Kidney (tissue), 22 donors: ENCODE measurements at places on chromosomes 11 and 22. TPM values are rescaled to one million over a fixed set of nuclear protein-coding genes. Genes with fewer than 3 reads are reported as not detected.

GRCh38 chr11:114068327-114068726 is 8.8 kb downstream of the ZBTB16 start:
- DNase-seq, result no peak

DNA sequence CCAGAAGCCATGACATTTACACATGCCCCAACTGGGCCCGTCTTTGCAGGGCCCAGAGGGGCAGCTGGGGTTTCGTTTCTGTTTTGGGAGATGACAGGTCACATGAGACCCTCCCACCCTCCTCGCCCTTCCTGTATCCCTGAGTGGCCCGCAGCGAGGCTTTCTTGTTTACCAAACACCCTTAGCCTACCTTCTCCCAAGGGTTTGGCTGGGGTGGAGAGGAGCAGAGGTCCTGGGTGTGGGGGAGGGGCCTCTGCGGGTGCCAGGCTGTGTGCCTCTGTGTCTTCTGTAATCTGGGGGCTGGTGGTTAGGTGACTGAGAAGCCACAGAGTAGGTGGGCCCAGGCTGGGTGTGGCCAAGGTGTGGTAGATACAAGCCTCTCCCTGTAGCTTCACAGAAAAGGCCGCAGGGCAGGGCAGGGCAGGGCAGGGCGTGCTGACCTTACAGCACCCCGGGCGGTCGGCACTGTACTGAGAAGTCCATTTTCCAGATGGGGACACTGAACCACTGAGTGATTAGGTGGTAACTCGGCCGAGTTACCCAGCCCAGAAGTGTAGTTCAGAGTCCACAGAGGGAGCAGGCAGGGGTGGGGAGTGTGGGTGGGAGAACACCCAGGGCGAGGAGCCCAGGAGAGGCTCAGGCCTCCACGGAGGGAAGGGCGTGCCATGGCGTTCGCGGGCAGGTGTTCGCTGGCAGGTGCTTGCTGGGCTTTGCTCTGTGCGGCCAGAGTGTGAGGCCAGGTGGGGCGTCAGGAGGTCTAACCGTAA is 8.7 kb downstream of the PRR5 start:
- no peak for DNase-seq

DNA sequence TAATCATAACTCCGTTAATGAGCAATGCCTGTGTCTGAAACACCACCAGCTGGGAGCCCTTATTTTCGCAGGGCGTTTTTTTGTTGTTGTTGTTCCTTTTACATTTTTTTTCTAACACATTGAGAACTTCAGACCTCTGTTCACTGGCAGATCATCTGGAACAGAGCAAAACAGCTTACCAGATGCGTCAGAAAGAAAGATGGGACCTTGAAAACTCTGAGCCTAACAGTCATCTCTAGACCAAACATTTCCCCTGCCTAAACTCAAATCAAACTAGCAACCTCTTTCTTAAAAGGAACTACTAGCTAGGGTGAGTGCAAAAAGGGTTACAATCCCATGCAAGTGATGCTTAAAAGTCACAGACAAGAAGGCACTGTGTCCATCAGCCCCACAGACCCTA is 93.2 kb downstream of the PLEKHA7 start:
- DNase-seq, result no peak

CXCR5 gene
- total RNA-seq, result 1.1 TPM

ANKK1 gene
- total RNA-seq, result 0.60 TPM

CDC42BPG gene
- 20.7 TPM for total RNA-seq

DNA sequence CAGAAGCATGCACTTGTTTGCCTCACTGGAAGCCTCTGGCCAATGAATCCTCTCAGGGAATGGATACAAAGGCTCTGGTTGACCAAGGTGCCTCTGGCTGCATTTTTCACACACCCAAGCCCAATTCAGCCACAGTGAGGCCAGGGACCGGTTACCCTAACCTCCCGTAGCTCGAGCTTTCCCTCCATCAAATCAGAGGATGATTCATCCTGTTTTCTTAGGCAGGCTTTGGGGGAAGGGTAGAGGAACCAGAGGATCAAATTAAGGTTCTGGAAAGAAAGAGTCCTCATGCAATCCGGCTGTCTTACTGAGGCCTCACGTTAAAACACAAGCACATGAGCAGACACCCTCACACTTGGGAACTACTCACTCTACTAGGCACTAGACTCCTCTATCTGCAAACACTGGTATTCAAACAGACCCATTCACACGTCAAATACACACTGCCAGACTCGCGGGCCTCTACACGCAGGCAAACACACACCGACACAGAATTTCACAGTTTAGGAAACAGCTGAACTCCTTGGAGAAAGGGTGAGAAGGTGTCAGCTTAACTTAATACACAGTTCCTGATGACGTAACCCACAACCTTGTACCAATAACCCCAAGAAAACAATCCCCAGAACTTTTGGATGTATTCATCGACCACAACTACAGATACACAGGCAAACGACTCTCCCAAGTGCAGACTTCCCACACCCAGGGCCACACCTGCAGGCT is 12.4 kb downstream of the NRXN2 start:
- no peak for DNase-seq

GRCh38 chr11:10670099-10670498 is 23.5 kb downstream of the IRAG1 start:
- no peak for DNase-seq

DNA sequence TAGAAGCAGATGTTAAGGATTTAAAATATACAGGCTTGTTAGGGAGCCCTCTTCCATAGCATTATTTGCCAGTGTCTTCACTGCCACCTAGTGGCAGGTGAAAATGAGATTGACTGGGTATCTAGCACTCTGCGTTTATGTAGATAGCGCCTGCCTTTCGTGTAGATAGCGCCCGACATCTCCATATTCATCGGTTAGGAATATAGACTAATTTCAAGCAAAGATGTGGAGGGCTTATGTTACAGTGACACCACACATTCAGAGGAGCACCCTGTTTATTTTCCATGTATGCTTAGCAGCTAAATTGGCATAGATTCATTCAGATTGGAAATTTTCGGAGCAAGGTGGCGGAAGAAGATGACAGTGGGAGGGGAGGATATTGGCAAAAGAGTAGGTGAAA is 72.0 kb downstream of the SLC5A12 start:
- DNase-seq, result peak; percentile 54

DNA sequence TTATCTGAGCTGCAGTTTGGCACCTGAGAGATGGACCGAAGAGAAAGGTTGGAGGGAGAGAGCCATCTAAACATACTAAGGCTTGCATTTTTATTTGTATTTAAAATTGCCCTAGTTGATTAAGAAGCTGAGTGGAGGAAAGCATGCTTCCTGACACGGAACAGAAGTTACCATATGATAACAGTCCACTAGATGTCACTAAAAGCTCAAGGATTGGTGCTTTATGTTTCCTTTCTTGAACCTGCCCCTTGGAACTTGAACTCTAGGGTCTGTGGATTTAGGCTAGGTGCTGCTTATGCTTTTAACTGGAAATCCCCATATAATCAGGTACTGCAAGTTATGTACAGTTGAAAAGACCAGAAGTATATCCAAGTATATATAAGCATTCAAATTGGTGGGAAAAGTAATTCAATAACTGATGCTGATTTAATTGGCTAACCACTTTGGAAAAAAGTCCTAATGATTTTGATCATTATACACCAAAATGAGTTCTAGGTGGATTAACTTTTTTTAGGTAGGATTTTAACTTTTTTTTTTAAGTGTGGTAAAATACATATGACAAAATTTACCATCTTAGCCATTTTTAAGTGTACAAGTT is 9.5 kb downstream of the RBMXL2 start:
- no peak for DNase-seq

CRYAB gene
- 1,312 TPM for total RNA-seq

GRCh38 chr11:113546757-113547507 is 71.7 kb upstream of the DRD2 start:
- no peak for DNase-seq

DNA sequence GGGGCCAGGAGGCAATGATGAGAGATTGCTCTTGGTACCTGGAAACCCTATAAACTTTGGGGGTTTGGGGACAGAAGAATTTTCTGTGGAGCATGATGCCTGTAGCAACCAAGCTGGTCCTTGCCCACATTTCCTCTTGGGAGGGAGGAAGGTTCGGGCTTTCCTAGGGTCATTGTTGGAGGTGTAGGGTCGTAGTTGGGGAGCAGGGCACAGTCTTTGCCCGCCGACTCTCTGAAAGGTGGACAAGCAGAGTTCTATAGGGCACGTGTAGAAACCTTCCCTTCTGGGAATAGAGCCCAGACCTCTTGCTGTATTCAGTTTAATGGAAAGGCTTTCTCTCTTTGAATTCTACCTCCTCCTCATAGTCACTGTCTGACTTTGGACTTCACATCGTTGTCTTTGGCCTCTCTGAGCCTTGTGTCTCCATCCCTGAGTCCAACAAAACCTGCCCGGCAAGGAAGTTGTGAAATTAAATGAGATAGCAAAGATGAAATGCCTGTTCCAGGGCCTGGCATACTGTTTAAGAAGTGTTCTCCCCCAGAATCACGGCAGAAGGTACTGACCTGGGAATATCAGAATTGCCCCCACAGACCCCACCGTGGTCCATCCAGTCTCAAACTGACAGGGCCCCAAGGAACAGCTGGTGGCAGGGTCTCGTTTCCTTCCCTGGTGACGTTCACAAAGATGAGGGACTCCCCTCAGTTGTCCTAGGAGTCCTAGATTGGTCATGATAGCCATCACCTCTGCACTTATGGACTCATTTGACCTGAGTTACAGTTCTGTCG is 1.6 kb downstream of the PRDM11 start:
- DNase-seq, result no peak

- no peak for DNase-seq
These were observed 28.4 kb upstream of the PPP6R3 start for GRCh38 chr11:68431984-68432645.

SHANK3 gene
- total RNA-seq, result 40.5 TPM

- DNase-seq, result no peak
These were observed 40.1 kb upstream of the PPARA start for GRCh38 chr22:46110215-46110614.

GRCh38 chr11:131597890-131598289 is 227.5 kb downstream of the NTM start:
- no peak for DNase-seq

GRCh38 chr11:20360650-20361049 is 2.9 kb upstream of the HTATIP2 start:
- DNase-seq, result no peak

DNA sequence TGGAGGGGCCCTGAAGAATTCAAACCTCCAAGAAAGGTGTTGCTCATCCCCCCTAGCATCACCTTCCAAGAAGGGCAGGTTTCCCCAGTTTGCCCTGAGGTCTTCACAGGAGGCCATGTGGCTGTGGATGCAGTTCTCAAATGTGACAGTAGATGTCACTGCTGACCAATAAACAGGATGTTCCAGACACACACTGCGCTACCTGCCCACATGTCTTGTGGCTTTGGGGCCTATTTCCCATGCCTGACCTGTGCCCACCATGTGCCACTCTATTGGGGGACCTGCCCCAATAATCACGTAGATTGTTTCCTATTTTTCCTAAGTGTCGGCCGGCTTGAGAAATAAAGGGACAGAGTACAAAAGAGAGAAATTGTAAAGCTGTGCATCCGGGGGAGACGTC is 4.5 kb downstream of the GSTT2 start:
- peak; percentile 12 for DNase-seq

TESMIN gene
- 8.7 TPM for total RNA-seq

GRCh38 chr11:69773626-69774353 is 1.4 kb downstream of the FGF4 start:
- DNase-seq, result no peak

CYB5R2 gene
- 8.7 TPM for total RNA-seq

DNA sequence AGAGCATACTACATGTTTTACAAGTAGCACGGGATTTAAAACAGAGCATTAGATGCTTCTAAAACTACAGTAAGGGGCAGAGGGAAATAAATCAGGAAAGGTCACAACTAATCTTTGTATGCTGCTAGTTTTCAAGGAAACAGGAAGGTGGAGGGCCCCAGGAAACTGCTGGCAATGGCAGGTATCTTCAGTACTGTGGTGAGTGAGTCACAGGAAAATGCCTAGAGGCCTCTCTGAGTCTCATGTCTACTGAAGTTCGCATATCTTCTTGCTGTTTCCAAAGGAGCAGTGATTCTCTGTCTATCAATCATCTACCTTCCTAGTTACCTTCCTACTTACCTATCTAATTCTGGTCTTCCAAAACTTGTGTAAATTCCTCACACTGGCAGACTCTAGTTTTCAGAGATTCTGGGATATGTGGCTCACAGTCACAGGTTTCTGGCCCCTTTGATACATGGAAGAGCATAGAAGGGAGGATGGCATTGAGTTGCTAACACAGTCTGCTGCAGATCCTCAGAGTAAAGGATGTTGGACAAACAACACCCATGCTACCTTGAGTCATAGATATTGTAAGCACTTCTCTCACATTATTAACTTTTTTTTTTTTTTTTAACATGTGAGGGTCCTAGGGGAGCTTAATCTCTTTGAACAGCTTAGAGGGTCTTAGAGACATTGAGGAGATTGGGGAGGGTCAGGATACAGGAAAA is 58.8 kb upstream of the SYN3 start:
- no peak for DNase-seq

DNA sequence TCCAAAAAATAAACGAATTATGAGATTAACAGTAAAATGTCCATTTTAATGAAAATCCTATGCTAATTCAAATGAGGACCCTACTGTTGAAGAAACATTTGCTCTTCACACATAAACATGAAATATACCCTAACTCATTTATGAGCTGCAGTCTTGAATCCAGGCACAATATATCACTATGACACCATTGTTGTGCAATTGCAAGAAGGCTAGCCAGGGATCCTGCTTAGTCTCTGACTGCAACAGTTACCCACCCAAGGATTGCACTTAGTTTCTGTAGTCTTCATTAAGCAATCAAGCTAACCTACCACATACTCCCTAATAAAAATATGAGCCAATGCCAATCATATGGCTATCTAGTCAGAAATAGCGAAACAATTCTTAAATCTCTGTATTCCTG is 981.0 kb upstream of the FAT3 start:
- DNase-seq, result no peak

DNA sequence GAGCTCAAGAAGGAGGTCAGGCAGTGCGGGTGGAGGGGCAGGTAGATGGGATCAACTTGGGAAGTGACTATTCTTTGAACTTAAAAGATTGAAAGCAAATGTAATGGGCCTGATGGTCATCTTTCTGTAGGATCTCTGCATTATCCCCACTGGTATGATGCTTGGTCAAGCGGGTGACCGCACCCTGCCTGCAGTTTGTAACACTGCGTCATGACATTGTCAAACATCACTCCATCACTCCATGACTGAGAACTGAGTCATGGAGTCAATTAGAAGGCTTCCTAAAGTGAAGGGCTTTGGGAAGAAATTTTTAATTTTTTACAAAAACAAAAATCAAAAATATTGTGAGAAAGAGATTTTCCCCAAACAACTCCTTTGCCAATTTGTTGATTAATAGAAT is 62.4 kb upstream of the BMAL1 start:
- DNase-seq, result no peak

GRCh38 chr11:111106641-111107040 is 138.9 kb upstream of the POU2AF2 start:
- no peak for DNase-seq

LIF gene
- total RNA-seq, result 10.7 TPM
